Esophagus muscularis mucosa (tissue), 4 donors: ENCODE measurements at places on chromosomes 12 and 14. TPM values are rescaled to one million over a fixed set of nuclear protein-coding genes. Genes with fewer than 3 reads are reported as not detected.

TMEM260 gene
- 13.4 TPM for total RNA-seq

SELPLG gene
- 9.6 TPM for total RNA-seq

ARHGAP9 gene
- 12.9 TPM for total RNA-seq

GRCh38 chr14:69046476-69046860 lies 67.4 kb upstream of the ACTN1 start:
- H3K4me3 ChIP-seq, result no peak overlapping the region
- DNase-seq, result no peak
- H3K27ac ChIP-seq, result peak overlapping the region; percentile 79
- peaks cover 83% of the 10 kb centered on the region for H3K4me1 ChIP-seq
- no peaks in the 10 kb centered on the region for H3K36me3 ChIP-seq

- H3K27me3 ChIP-seq, result no peaks in the 10 kb centered on the region
- no peak for DNase-seq
- H3K4me1 ChIP-seq, result no peaks in the 10 kb centered on the region
Observed at GRCh38 chr14:96195441-96196081, 9.1 kb upstream of the BDKRB2 start.

DNA sequence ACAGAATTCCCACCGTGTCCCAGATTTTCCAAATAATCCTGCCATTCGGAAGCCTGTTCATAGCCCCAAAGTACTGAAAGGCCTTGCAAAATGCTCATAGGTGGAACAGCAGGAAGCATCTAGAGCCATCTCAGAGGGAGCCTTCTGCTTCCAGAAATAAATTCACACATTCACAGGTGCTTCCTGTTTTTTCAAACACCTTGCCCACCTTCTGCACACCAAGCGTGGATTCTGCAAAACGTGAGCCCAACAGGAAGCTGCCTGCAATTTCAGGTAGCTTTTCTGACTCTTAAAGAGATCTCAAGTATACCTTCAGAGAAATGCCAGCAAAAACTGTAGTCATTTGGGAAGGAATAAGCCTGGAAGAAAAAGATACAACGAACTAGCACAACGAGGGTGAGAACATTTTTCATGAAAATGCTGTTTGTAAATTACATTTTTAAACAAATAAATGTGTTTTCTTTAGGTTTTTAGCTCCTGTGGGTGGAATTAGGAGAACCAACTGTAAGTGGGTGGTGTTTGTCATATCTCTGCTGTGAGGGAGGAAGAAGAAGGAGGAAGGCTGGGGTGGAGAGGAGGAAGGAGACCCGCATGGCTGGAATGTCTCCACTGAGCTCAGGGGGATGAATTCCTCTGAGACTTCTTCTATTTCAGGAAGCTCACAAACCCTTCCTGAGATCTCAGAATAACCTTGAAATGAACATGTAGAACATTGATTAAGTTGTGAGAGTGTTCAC lies at the start of gene IFNG-AS1:
Gene IFNG-AS1 (plus strand): TSS at position 264 of the 737 bp plus-strand sequence.
- no peaks in the 10 kb centered on the region for H3K27me3 ChIP-seq
- no peak within 1 kb of the TSS for H3K27ac ChIP-seq
- no peaks in the 10 kb centered on the region for H3K36me3 ChIP-seq
- no peaks in the 10 kb centered on the region for H3K4me1 ChIP-seq

DNA sequence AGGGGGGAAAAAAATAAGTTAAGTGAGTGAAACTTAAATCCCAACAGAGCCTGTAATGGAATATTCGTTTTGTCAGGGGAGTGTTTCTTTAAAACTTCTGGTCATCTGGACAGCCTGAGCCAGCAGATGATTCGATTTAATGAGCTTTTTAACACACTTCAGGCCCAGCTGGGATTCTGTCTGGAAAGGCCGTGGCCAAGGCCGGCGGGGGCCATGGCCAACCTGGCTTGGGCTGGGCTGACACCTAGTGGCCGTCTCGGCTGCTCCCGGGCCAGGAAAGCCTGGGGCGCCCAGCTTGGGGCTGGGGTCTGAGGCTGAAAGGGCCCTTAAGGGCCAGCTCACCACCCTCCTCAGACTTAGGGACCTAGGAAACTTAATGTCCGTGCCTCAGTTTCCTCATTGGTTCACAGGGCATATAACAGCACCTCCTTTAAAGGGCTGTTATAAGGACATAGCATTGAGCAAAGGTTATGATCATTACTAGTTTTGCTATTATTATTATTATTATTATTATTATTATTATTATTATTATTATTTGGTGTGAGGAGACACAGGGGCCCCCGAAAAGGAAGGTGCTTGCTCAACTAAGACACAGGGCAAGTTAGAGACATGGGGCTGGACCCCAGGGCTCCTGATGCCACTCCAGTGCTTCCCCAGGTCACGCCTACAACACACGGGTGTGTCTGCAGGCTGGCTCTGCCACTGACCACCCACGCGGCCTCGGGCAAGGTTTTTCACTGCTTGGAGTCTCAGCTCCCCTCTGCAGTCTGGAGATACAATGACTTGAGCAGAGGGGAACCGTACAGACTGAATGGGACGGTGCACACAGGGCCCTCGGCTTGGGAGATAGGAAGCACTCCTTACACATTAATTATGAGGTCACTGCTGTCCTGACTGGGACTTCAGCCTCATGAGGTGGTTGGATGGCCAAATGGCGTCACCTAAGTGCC lies 84.0 kb downstream of the SYNE3 start:
- H3K4me1 ChIP-seq, result peaks cover 9% of the 10 kb centered on the region
- H3K36me3 ChIP-seq, result peaks cover 61% of the 10 kb centered on the region
- H3K27ac ChIP-seq, result peak overlapping the region; percentile 22
- H3K4me3 ChIP-seq, result no peak overlapping the region
- no peak for DNase-seq

DNA sequence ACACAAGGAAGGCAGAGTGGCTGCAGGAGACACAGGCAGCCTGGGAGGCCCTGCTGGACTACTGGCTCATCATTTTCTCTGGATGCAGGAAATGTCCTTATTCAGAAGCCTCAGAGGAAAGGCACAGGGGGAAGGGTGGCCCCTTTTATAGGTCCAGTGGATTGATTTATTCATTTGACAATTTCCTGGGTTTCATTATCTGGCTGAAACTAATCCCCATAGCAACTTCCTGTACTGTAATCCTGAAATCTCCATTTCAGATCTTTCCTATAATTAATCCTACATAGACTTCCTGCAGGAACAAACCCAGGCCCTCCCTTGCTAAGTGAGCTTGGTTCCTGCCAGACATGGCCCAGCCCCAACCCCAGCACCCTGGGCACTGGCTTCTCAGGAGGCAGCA lies 23.0 kb downstream of the KRT76 start:
- no peak overlapping the region for H3K27ac ChIP-seq
- H3K27me3 ChIP-seq, result no peaks in the 10 kb centered on the region
- no peak overlapping the region for H3K4me3 ChIP-seq
- no peaks in the 10 kb centered on the region for H3K36me3 ChIP-seq

DNA sequence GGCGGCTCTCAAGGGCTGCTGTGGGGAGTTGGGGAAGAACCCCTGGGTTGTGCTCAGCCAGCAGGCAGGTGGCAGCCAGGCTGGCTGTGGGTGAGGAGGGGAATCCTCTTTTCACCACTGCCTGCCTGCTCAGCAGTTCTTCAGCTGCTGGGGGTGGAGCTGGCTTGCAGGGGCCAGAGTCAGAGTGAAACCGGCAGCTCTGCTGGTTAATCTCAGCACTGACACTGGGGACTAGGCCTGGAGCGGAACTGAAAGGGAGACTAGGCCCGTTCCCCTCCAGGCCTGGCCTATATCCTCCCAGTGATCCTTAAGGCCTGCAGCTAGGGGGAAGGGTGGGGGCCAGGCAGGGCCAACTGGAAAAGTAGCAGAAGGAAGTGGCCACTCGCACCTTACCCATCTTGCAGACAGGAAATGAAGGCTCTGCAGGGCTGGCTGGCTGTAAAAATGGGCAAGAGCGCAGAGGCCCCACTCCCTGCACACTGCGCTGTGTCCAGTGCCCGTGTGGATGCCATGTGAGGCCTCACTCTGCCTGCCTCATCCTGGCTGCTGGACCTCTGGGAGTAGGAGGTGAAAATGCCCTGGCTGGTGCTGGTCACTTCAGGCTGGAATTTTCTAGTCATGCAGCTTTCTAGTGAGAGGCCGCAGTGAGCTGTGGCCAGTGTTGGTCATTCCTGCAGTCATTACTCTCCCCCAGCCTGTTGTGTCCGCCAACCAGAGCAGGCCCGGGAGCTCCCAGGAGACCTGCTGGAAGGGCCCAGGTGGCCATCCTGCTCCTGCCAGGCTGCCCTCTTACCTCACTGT lies 39.4 kb downstream of the SH2B3 start:
- H3K4me1 ChIP-seq, result peaks cover 69% of the 10 kb centered on the region
- DNase-seq, result peak; percentile 92
- H3K27ac ChIP-seq, result peak overlapping the region; percentile 59
- H3K27me3 ChIP-seq, result no peaks in the 10 kb centered on the region
- H3K36me3 ChIP-seq, result no peaks in the 10 kb centered on the region

DNA sequence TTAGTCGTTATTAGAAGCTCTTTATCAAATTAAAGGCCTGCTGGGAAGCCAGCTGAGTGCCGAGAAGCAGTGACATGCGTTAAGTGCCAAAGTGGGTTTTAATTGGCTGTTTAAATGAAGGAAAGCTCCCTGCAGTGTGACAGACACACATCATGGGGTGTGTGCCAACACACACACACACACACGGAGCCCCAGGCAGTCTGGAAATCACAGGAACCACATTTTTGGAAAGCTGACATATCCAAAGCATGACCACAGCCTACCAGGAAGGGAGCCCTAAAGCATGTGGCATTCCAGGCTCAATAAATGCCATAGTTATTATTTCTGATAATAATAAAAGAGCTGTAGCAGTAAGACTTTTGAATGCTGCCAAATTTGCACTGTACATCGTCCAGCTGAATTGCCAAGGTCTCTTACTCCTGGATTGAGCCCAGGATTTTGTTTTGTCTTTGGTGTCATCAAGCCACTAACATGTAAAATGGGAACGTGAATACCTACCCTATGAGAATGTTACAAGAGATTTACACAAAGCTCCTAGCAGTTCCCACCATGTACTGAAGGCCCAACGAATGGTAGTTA lies 135.1 kb downstream of the TMEM30B start:
- no peak overlapping the region for H3K4me3 ChIP-seq
- no peaks in the 10 kb centered on the region for H3K36me3 ChIP-seq
- no peak for DNase-seq
- no peaks in the 10 kb centered on the region for H3K27me3 ChIP-seq
- peak overlapping the region; percentile 74 for H3K27ac ChIP-seq
- H3K4me1 ChIP-seq, result peaks cover 13% of the 10 kb centered on the region

DNA sequence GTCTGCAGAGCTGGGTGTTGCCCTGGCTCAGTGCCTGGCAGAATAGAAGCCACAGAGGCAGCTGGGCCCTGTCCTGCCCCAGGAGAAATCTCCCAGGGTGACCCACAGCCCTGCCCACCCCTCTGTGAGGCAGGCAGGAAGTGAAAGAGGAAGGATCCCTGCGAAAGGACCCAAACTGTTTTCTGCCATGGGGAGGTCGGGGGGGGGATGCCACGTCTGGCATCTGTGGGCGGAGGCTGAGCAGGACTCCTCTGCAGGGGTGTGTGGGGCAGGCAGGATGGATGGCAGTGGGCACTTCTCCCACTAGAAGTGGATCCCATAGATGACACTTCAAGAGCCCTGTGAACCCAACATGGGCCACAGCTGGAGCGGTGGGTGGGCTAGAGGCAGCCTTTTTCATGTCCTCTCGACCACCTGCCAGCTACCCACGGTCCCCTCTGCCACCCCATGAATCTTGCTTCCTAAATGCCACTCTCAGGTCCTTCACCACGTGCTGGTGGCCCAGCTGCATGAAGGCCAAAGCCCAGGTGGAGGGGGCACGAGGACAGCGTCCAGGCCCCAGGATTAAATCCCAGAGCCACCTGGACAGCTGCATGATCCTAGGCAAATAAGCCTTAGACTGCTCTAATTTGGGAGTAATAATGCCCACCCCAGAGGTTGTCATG lies 3.6 kb downstream of the PAPLN start:
- H3K27ac ChIP-seq, result peak overlapping the region; percentile 76
- peaks cover 18% of the 10 kb centered on the region for H3K27me3 ChIP-seq
- no peak overlapping the region for H3K4me3 ChIP-seq
- no peak for DNase-seq

DNA sequence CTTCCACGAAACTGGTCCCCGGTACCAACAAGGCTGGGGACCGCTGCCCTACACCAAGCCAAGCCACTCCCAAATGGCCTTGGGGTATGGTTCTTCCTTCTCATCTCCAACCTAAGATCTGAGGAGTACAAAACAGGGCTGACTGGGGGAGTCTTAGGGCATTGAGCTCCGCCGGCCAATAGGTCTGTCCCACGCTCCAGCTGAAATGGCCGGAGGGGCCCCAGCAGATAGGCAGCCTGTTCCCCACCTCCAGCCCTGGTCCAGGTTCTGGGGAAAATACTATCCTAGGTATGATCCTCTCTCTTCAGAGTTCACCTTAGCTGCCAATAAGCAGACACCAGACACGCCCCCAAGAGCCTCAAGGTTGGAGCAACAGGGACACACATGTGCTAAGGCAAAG lies 90.2 kb downstream of the ACTN1 start:
- peaks cover 89% of the 10 kb centered on the region for H3K36me3 ChIP-seq
- no peak overlapping the region for H3K4me3 ChIP-seq
- peak overlapping the region; percentile 83 for H3K27ac ChIP-seq
- H3K27me3 ChIP-seq, result no peaks in the 10 kb centered on the region

GRCh38 chr12:10505620-10506019 lies at the start of gene EIF2S3B:
EIF2S3B (plus strand) TSS chr12:10505890; CDS start chr12:10505903, 13 bp downstream.
- H3K4me1 ChIP-seq, result no peaks in the 10 kb centered on the region
- H3K4me3 ChIP-seq, result no peak within 1 kb of the TSS
- no peaks in the 10 kb centered on the region for H3K36me3 ChIP-seq
